ENCODE measurements at places on chromosomes 3 and 15.

GRCh38 chr3:104175696-104176095 lies 1191.0 kb upstream of the ALCAM start:
- DNase-seq = no peak

- DNase-seq = no peak
Measured at GRCh38 chr3:3097958-3098357, 12.2 kb downstream of the IL5RA start.

GRCh38 chr15:93126599-93126998 lies 37.6 kb upstream of the RGMA start:
- DNase-seq = no peak

GRCh38 chr3:194688200-194688740 lies 2.6 kb downstream of the FAM43A start:
- no peak for DNase-seq

- peak; percentile 88 for DNase-seq
Measured at GRCh38 chr15:90838139-90838538, 30.2 kb upstream of the FURIN start.

DNA sequence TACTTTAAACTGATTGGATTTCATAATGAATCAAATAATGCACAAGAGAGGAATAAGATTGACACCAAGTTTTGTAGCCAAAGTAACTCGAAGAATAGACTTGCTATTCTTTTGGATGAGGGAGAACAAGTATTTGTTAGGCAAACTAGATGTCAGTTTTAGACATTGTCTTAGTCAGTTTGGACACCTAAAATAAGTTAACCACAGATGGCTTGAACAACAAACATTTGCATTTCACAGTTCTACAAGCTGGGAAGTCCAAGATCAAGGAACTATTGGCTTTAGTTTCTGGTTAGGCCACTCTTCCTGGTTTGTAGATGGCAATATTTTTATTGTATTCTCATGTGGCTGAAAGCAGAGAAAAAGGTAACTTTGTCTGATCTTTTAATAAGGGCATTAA lies 61.3 kb upstream of the OSTN start:
- no peak for DNase-seq

GRCh38 chr3:38149708-38150107 lies 11.2 kb downstream of the MYD88 start:
- DNase-seq = no peak

DNA sequence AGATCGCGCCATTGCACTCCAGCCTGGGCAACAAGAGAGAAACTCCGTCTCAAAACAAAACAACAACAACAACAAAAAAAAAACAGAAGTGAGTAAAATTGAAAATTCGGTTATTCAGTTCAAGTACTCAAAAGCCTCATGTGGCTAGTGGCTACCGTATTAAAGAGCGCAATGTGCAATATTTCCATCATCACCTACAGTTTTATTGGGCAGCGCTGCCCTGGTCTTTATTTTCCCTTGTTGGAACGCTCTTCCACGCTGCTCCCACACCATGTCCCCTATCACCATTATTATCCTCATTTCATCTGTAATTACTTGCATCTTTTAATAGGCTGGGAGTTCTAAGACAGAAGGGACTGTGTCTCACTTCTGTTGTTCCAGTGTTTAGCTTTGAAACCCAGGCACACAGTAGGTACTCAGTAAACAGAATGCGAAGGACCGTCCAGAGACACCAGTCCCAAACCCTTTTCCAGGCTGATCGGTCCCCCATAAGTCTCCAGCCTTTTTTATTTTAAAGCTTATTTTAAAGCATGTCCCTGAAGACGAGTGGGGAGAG lies 423 bp upstream of the HACD3 start:
- no peak for DNase-seq

DNA sequence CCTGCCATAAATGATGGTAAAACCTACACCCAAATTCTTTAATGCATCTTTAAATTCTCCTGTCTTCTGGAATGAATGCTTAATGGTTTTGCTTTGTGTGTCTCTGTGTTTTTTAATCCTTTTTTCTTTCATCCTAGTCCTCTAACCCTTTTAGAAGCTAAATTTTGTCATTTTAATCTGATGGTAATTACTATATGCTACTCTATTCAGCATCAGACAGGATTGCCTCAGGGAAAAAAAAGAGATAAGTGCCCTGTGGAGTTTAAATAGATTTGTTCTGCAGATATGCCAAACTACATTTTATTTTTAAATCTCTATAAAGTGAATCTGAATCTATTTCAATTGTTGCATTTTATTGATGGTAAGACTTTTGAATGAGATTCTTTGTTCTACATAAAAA lies 966.8 kb downstream of the NSUN3 start:
- DNase-seq = no peak

DNA sequence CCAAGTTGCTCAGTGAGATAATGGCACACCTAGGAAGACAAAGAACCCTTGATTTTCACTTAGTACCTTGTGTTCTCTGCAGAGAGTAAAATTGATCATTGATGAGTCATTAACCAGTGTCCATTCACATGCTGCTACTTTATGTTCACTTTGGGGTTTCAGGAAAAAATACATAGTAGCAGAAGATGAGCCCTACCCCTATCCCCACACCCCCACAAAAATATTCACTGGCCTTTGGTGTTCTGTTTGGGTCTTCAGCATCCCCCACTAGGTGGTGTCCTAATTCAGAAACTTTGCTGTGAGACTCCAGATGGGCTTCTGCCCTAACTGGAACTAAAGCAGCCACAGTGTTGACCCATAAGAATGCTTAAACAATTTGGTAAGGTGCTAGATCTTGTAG lies 178.8 kb downstream of the KLHL25 start:
- DNase-seq = peak; percentile 14

- DNase-seq = no peak
Measured at GRCh38 chr15:28013480-28013879, 85.6 kb downstream of the OCA2 start.

DNA sequence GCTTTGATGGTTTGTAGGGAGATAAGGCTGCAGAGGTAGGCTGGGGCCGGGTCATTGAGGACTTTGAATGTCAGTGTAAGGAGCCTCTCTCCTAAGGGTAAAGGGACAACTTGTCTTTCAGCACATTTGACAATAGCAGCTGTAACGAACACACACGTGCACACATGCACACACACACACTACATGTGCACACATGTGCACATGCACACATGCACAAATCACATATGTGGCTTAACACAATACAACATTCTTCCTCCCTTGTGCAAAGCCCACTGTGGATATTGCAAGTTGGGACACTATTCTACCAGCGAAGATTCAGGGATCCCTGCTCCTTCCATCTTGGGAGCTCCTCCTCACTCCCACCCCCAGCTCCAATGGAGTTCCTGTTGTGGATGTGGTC lies 1.1 kb upstream of the CFAP100 start:
- no peak for DNase-seq

GRCh38 chr3:142226474-142226873 lies 1.1 kb upstream of the GK5 start:
- no peak for DNase-seq

- no peak for DNase-seq
Measured at GRCh38 chr3:79497447-79498111, 270.2 kb downstream of the ROBO1 start.

GRCh38 chr3:122263974-122264588 lies 61.0 kb upstream of the CSTA start:
- no peak for DNase-seq

DNA sequence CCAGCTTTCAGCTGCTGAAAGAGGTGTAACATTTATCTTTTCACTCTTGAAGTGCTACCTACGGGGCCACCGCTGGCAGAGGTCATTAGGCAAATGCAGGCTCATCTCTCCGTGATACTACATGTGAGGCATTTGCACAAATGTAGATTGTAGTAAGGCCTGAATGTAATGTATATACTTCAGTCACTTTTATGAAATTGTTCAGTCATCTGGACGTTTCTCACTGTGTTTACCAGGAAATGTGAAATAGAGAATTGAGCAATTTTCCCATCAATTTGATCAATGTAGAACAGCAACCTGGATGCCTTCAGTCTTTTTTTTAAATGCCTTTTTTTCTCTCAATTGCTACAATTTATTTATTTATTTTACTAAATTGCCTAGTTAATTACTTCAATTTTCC lies 368.3 kb upstream of the AZI2 start:
- no peak for DNase-seq

DNA sequence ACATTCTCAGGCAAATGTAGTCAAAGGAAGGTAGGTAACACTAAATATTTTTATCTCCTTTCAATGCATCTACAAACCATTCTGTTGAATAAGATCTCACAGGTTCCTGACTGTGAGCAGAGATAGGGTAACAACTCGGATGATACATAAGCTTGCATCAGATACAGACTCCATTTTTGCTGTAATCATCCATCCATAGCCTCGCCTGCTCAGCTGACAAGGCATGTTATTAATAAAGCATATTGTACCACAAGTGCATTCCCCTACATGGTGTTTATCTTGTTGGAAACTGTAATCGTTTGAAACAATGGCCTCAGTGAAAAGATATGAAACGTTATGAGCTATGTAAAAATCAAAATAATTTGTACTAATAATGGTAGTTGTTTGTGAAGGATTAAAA lies 35.4 kb upstream of the TCF12 start:
- no peak for DNase-seq

GRCh38 chr15:100930306-100930848 lies 11.2 kb downstream of the LRRK1 start:
- DNase-seq = no peak

DNA sequence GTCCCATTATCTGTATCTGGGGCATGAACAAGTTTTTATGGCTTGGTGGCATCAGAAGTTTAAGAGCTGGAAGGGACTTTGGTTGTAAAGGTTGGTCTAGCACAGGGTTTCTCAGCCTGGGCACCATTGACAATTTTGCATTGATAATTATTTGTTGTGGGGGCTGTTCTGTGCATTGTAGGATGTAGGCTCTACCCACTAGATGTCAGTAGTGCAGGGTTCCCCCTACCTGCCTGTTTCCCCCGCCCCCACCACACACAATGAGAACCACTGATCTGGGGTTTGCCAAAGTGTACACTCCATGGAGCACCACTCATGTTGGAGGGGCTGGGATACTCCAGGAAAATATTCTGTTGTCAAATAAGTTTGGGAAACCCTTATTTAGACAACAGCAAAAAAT lies 42.7 kb downstream of the PLCL2 start:
- no peak for DNase-seq

- no peak for DNase-seq
Measured at GRCh38 chr15:40808861-40809450, 1.7 kb upstream of the DNAJC17 start.

Data from activated CD4-positive, alpha-beta T cell treated with anti-CD3 and anti-CD28 coated beads, Interleukin-2, amount 10 ng/mL, durations not matched to agents 7 days and 5 days (primary cell).